Hepatocyte (in vitro differentiated cells): ENCODE measurements at places on chromosomes 16 and 17. TPM values are rescaled to one million over a fixed set of nuclear protein-coding genes. Genes with fewer than 3 reads are reported as not detected.

ATP2A3 gene
- polyA plus RNA-seq = 2.2 and 4.5 TPM in 2 replicates

FMNL1 gene
- 1.2 and 2.9 TPM in 2 replicates for polyA plus RNA-seq

ABCA5 gene
- polyA plus RNA-seq = 21.5 and 22.4 TPM in 2 replicates

CHAD gene
- 1.1 and 1.8 TPM in 2 replicates for polyA plus RNA-seq

KRT32 gene
- not detected in 2 replicates for polyA plus RNA-seq

MRPL38 gene
- polyA plus RNA-seq = 124 and 134 TPM in 2 replicates

VTN gene
- 613 and 763 TPM in 2 replicates for polyA plus RNA-seq

FBF1 gene
- polyA plus RNA-seq = 9.7 and 11.0 TPM in 2 replicates

SOST gene
- polyA plus RNA-seq = not detected in 2 replicates

NOMO2 gene
- 120 and 129 TPM in 2 replicates for polyA plus RNA-seq
